ENCODE measurements at places on chromosomes 11 and 22. TPM values are rescaled to one million over a fixed set of nuclear protein-coding genes. Genes with fewer than 3 reads are reported as not detected.

Gene POU2AF2
- not detected for total RNA-seq

Gene UBE4A
- 39.2 TPM for total RNA-seq

Gene FJX1
- total RNA-seq = 7.9 TPM

Gene TTLL12
- total RNA-seq = 26.3 TPM

Gene SAA4
- 1.3 TPM for total RNA-seq

Gene OLFML1
- 7.6 TPM for total RNA-seq

Gene NOX4
- 13.0 TPM for total RNA-seq

Gene THRSP
- total RNA-seq = not detected

Gene C11orf91
- not detected for total RNA-seq

Gene OR8G5
- total RNA-seq = not detected

Gene NRXN2
- total RNA-seq = 13.3 TPM

Gene FIBIN
- 85.4 TPM for total RNA-seq

Gene TUB
- total RNA-seq = 6.8 TPM

Gene ENTHD1
- not detected for total RNA-seq

Gene C11orf52
- total RNA-seq = 27.8 TPM

Gene PATE4
- total RNA-seq = not detected

Gene MRGPRX4
- total RNA-seq = not detected

Gene FGF4
- total RNA-seq = not detected

Gene CHRNA10
- total RNA-seq = 1.2 TPM

Gene PNPLA5
- total RNA-seq = not detected

Gene RPUSD4
- 20.7 TPM for total RNA-seq

Gene ELF5
- total RNA-seq = 0.94 TPM

Gene MS4A4E
- 9.4 TPM for total RNA-seq

Gene DLAT
- total RNA-seq = 33.1 TPM

Gene B4GALNT4
- 1.4 TPM for total RNA-seq

Gene TRIM29
- 32.9 TPM for total RNA-seq

Gene PDE2A
- total RNA-seq = 42.0 TPM

Gene C22orf42
- not detected for total RNA-seq

Gene SLC22A12
- total RNA-seq = 5.3 TPM

Gene MPEG1
- total RNA-seq = 33.1 TPM

Gene OR51I1
- total RNA-seq = 0.35 TPM

Data from kidney (tissue), 22 donors.